Stimulated activated effector memory CD8-positive, alpha-beta T cell treated with anti-CD3 and anti-CD28 coated beads, Interleukin-12 subunit alpha, Interleukin-12 subunit beta, amount 100 ng/mL, for 72 hours (primary cell): ENCODE measurements at places on chromosomes 5 and 9.

GRCh38 chr9:93276973-93277372 lies 93.0 kb downstream of the WNK2 start:
- no peak for DNase-seq

GRCh38 chr9:136243631-136244030 lies 2.0 kb downstream of the QSOX2 start:
- no peak for DNase-seq

DNA sequence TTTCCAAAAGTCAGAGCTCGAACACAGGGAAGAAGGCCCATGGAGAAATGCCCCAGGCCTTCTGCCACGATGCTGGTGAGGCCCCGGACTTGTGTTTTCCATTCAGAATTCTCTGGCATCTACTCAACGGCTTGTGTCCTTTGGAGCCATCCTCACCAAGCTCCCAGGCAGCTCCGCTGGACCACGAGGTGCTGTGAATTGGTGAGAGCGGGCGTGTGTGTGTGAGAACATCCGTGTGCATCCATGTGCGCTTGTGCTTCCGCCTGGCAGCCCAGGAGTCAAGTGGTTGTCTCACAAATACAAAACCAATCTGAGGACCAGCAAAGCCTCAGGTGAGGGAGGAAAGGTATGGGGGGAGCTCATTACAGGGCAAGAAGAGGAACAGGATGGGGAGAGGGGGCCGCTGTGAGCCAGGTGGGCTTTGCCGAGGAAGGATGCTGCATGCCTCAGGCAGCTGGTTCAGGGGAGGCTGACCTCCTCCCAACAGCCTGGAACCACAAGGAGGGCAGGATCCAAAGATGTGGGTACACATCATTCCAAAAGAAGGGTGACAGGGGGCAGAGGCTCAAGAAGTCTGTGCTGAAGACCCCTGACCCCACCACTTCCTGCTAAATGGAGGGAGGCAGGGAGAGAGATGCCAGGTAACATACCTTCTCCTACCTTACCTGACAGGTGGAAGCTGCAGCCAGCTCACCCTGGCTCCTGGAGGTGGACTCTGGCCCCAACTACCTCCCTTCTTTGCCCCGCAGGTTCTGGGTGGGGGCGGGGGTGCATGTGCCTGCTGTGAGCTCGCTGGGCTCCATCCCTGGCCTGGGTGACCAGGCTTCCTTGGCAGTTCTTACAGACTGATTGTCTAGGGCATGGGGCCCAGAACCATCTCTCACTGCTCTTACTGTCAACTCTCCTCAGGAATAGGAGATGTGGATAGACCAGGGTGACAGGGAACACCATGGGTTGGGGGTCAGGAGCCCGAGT lies 196.3 kb downstream of the PAX5 start:
- DNase-seq = no peak

GRCh38 chr9:73565026-73565425 lies 413.4 kb downstream of the ANXA1 start:
- no peak for DNase-seq

- DNase-seq = no peak
Observed at GRCh38 chr9:7402334-7403027, 397.1 kb downstream of the DMAC1 start.

DNA sequence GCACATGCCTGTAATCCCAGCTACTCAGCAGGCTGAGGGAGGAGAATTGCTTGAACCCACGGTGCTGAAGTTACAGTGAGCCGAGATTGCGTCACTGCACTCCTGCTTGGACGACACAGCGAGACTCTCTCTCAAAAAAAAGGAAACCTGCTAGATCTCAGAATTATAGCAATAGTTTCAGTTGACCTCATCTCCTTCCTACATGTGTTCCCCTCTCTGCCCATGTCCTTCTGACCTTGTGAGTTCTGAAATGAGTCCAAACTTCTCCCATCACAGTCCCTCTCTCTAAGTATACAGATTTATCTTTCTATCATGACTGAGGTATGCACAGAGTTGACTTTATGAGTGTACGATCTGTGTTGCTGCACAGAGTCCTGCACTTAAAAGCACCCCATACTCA lies 44.6 kb upstream of the SHOC1 start:
- DNase-seq = no peak
